AML-193 (cell line): ENCODE measurements at places on chromosomes 12 and 14.

GRCh38 chr14:45947830-45948229 is 694.8 kb upstream of the MIS18BP1 start:
- no peak for DNase-seq

- no peak for DNase-seq
These were observed 40.2 kb upstream of the FBRSL1 start for GRCh38 chr12:132449565-132450417.

DNA sequence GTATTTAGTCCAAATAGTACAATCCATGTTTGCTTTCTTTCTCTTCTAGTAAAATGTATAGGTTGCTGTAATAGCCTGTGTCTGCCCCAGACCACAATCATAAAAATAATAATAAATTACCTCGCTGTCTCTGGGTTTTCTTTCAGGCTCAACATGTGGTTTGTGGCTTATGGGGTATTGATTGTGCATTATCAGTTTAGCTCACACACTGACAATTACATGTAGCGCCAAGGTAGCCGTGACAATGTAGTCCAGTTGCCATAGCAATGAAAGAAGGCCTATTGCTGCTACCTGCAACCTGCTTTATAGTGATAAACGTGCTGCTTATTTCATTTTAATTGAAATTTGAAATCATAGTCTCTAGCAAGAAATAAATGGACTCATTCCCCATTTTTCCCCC is 1009.8 kb downstream of the NRXN3 start:
- no peak for DNase-seq

- no peak for DNase-seq
These were observed 121.9 kb downstream of the RFLNA start for GRCh38 chr12:124416516-124417395.

DNA sequence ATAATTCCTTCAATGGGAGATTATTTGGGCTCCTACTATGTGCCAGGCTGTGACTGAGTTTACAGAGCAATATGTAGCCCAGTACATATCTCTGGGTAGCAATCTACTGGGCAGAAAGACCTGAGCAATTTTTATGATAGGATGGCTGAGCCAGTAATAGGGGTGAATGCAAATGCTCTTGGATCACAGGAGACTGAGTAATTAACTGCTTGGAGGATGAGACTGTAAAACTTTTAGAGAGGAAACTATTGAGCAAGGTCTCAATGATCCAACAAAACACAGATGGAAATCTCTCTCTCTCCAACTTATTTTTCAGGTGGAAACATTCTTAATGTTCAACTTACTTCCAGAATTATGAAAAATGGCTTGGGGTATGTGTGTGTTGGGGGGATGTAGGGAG is 402.2 kb downstream of the AEBP2 start:
- no peak for DNase-seq

- no peak for DNase-seq
These were observed 22.0 kb upstream of the TMED10 start for GRCh38 chr14:75198291-75198933.

- no peak for DNase-seq
These were observed 11.2 kb upstream of the SERPINA4 start for GRCh38 chr14:94550041-94550440.

- DNase-seq: no peak
These were observed 215.6 kb upstream of the USP15 start for GRCh38 chr12:62044450-62045135.

DNA sequence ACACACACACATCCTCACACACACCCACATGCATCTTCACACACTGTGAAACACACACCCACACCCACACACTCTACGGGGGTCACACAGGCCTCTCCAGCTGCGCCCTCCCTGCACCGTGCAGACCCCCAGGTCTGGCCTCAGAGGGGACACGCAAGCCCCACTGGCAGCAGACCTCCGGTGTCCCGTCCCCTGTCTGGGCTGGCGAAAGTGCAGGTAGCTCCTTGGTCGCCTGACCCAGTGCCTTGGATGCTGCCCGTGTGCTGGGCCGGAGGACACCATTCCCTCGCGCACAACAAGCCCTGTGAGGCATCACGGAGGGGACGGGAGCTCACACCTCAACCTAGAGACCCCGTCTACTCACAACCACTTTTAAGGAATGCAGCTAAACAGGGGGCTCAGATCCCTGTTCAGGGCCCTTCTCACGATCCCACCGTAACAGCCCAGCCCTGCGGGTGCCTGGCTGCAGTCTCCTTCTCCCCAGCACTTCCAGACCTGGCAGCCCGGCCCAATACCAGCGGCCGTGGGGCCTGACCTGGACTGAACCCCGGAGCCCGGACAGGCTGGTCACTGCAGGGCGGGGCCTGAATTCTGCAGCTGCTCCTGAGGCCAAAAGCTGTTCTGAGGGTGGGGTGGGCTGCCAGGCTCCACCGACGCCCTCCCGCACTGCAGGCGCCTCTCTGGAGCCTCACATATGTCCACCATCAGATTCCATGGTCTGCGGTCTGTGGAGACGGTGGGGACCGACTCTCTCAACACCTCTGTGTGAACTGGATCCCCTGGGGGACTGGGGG is 42.1 kb upstream of the FZD10 start:
- no peak for DNase-seq

DNA sequence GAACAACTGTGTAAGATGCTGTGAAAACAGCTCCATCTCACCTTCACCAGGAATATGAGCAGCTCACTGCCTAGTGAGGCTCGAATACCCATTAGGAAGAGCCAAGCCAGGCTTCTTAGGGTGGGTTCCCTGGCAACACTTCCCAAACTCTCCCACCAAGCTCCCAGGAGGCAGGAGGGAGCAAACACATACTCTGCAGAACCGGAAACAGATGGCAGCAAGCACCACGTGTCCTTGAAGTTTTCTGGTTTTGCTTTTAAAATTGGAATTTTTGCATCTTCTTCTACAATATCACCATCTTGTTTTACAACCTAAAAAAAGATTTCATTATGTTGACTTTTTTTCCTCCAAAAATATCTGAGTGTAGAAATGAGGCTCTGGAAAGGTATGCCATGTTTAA is 186.7 kb downstream of the ZFP36L1 start:
- DNase-seq: no peak

- peak; percentile 31 for DNase-seq
These were observed 28.6 kb downstream of the PIGH start for GRCh38 chr14:67571275-67571990.

- no peak for DNase-seq
These were observed 63.8 kb downstream of the RAD52 start for GRCh38 chr12:885701-886100.

DNA sequence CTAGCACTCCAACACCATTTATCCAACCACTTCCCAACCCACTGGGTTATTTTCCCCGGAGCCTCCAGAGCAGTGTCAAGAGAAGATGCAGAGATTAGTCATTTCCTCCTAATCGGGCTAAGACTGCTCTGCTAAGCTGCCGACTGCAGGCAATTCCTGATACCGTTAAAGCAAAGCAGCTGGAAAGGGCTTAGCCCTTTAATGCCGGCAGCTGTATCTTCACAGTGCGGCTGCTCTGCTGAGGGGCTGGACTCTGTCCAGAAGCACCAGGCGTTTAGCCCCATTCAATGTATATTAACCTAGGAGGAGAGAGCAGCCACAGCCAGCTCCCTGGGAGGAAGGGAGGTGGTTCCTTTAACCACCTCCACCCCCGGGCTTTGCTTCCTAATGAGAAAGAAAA is 11.1 kb downstream of the AQP6 start:
- no peak for DNase-seq

- no peak for DNase-seq
These were observed 41.4 kb upstream of the PPFIA2 start for GRCh38 chr12:81800298-81801148.

- DNase-seq: no peak
These were observed 941 bp upstream of the STAB2 start for GRCh38 chr12:103586132-103586531.

- DNase-seq: no peak
These were observed 1003.6 kb downstream of the FSCB start for GRCh38 chr14:43503508-43503907.

DNA sequence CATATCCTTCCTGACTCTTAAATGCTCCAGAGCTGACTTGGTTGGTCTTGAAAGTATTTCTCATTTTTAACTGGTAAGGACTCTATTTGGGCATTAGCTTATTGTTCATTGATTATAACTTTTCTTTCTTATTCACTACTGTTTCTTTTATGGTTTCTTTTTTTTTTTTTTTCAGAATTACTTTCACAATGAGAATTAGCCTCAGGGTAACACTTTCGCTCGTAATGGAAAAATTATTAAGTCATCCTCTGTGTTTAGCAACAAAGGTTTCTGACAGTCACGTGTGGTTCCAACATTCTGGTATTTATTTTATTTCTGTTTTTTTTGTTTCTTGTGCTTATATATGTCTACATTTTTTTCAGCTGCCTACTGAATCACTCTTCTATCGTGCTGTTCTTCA is 80.0 kb downstream of the METTL25 start:
- DNase-seq: no peak

- no peak for DNase-seq
These were observed 119.2 kb downstream of the AACS start for GRCh38 chr12:125184213-125184967.
